ENCODE measurements at places on chromosomes 5 and 9. TPM values are rescaled to one million over a fixed set of nuclear protein-coding genes. Genes with fewer than 3 reads are reported as not detected.

The MOB3B gene
- total RNA-seq = 2.3 TPM

DNA sequence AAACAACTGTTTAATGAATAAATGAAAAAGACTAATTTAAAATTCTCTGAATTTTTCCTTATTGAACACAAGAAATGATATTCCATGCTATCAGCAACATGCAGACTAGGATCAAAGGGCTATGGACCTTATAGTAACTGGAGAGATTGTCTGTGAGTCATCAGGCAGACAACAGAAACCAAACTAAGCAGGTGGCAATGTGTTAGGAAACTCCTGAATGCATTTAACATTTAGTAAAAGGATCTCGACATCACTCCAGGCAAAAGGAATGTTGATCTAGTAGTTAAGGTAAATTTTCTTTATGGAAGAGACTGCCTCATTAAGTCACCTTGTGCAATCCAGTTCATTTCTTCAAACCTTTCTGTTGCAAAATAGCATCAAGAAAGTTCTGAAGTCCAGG lies 58.4 kb downstream of the ARL15 start:
- H3K27me3 ChIP-seq = no peaks in the 10 kb centered on the region
- no peaks in the 10 kb centered on the region for H3K36me3 ChIP-seq

DNA sequence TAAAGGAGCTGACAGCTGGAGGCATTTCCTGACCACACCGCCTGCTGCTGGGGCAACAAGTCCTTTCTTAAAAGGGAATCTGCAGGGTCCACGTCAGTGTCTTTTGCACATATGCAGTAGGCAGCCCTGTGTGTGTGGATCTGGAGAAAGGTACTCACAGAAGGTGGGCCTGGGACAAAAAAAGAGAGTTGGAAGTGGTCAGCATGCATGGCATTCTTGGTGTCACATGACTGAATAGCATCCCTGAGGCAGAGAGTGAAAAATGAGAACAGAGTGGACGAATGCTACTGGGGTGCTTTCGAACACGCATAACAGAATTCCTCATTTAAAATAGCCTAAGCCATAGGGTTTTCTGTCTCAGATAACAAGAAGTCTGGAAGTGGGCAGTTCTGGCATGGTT lies 47.0 kb downstream of the DNAJC21 start:
- H3K4me1 ChIP-seq = no peaks in the 10 kb centered on the region
- H3K27me3 ChIP-seq = no peaks in the 10 kb centered on the region
- no peaks in the 10 kb centered on the region for H3K36me3 ChIP-seq

GRCh38 chr5:172477466-172477865 lies 23.1 kb upstream of the SH3PXD2B start:
- H3K4me3 ChIP-seq = no peak overlapping the region
- DNase-seq = no peak
- no peaks in the 10 kb centered on the region for H3K36me3 ChIP-seq
- no peaks in the 10 kb centered on the region for H3K4me1 ChIP-seq

GRCh38 chr5:126851501-126852011 lies 74.6 kb downstream of the LMNB1 start:
- H3K4me3 ChIP-seq = no peak overlapping the region
- H3K36me3 ChIP-seq = no peaks in the 10 kb centered on the region
- H3K27me3 ChIP-seq = no peaks in the 10 kb centered on the region
- peaks cover 52% of the 10 kb centered on the region for H3K4me1 ChIP-seq
- peak overlapping the region; percentile 92 for H3K27ac ChIP-seq

DNA sequence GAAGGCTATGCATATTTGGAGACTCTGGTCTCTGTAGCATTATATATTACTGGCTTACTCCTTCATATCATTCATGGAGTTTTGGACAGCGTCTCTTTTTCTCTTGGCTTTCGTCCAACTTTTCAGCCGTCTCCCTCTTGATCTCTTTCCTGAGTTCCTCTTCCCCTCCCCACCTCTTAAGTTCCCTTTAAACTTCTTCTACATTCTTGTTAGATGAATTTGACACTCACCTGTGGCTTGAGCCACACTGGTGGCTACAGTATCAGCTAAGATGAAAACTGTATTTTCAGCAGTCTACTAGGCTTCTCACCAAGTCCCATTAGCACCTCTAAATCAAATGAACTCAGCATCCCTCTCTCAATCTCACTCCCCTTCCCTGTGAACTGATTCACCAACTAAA lies 128.1 kb downstream of the STARD4 start:
- DNase-seq = no peak
- H3K27ac ChIP-seq = no peak overlapping the region
- no peaks in the 10 kb centered on the region for H3K4me1 ChIP-seq
- H3K36me3 ChIP-seq = peaks cover 17% of the 10 kb centered on the region
- no peak overlapping the region for H3K4me3 ChIP-seq

DNA sequence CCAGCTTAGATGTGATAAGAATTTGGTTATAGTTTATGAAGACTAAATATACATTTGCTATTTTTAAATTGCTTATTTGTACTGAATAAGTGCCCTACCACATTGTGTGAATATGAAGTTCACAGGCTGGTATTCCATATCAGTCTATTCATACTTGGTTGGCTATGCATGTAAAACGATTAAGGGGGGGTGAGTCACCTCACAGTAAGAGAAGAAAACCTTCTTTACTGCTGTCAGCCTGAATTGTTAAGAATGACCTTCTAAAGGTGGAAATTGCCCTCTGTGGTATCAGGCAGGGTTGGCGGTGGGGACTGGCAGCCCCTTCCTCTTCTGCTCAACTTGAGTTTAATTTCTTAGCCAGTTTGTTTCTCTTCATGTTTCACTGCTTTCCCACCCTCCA lies 127.0 kb upstream of the RPS23 start:
- no peaks in the 10 kb centered on the region for H3K4me1 ChIP-seq
- H3K27ac ChIP-seq = no peak overlapping the region
- no peak overlapping the region for H3K4me3 ChIP-seq
- DNase-seq = no peak

DNA sequence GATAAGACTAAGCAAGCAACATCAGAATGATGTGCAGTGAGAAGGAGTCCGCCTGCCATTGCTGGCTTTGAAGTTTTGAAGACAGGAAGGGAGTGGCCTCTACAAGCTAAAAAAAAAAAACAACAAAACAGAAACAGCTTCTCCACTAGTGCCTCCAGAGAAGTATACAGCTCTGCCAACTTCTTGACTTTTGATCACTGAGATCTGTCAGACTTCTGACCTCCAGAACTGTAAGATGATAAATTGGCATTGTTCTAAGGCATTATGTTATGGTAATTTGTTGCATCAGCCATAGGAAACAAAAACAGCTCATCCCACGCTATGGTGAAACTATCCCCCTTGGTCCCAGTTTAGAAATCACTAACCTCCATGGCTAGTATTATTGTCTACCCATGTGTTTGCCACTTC lies 131.0 kb upstream of the VCAN start:
- H3K36me3 ChIP-seq = no peaks in the 10 kb centered on the region
- H3K27me3 ChIP-seq = no peaks in the 10 kb centered on the region
- H3K4me3 ChIP-seq = no peak overlapping the region
- peak overlapping the region; percentile 32 for H3K27ac ChIP-seq
- peaks cover 4% of the 10 kb centered on the region for H3K4me1 ChIP-seq

GRCh38 chr5:10856071-10856470 lies 95.0 kb upstream of the DAP start:
- no peaks in the 10 kb centered on the region for H3K4me1 ChIP-seq
- H3K36me3 ChIP-seq = no peaks in the 10 kb centered on the region
- no peak for DNase-seq
- no peak overlapping the region for H3K4me3 ChIP-seq
- H3K27ac ChIP-seq = no peak overlapping the region

The SEC16A gene
- total RNA-seq = 13.6 TPM

- no peaks in the 10 kb centered on the region for H3K27me3 ChIP-seq
- DNase-seq = no peak
- H3K36me3 ChIP-seq = peaks cover 22% of the 10 kb centered on the region
- H3K27ac ChIP-seq = no peak overlapping the region
- no peaks in the 10 kb centered on the region for H3K4me1 ChIP-seq
These were observed 27.1 kb downstream of the NKD2 start for GRCh38 chr5:1035421-1036405.

DNA sequence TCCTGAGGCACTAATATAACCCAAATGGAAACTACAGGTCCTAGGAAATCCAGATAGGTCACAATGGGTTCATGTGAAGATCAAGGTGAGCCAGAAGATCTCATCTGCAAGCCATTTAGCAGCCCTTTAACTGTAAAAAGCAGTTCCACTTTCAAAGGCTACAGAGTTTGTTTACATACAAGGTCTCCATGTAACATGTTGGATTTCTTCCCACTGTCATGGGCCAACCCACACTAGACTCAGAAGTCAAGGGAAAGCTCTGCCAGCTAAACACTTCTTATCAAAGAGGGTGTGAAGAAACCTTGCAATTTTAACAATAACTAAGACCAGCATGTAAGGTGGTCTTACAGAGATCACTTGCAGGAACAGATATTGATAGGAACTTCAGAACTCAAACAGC lies 3.8 kb upstream of the CTNNAL1 start:
- no peaks in the 10 kb centered on the region for H3K36me3 ChIP-seq
- H3K4me1 ChIP-seq = peaks cover 5% of the 10 kb centered on the region
- no peak overlapping the region for H3K27ac ChIP-seq
- no peak for DNase-seq

The OCLN gene
- total RNA-seq = 3.4 TPM

The PLPP7 gene
- total RNA-seq = 0.52 TPM

DNA sequence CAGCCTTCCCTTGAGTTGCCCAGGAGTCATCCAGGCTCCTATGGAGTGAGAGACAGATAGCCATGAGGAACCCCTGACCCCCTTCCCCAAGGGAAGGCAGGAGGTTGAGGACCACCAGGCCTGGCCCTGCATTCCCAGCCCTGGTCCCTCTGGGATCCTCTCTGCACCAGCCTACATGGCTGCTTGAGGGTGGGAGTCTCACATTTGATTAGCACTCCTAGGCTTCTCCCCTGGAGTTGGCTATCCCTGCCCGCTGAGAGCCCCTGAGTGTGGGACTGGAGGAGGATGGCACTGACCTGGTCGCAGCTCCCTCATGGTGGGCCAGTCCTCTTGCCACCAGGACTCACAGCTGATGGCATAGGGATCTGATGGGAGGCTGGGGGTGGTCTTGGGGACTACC lies 46.7 kb downstream of the SAR1B start:
- no peak overlapping the region for H3K27ac ChIP-seq
- no peaks in the 10 kb centered on the region for H3K36me3 ChIP-seq
- H3K27me3 ChIP-seq = no peaks in the 10 kb centered on the region

DNA sequence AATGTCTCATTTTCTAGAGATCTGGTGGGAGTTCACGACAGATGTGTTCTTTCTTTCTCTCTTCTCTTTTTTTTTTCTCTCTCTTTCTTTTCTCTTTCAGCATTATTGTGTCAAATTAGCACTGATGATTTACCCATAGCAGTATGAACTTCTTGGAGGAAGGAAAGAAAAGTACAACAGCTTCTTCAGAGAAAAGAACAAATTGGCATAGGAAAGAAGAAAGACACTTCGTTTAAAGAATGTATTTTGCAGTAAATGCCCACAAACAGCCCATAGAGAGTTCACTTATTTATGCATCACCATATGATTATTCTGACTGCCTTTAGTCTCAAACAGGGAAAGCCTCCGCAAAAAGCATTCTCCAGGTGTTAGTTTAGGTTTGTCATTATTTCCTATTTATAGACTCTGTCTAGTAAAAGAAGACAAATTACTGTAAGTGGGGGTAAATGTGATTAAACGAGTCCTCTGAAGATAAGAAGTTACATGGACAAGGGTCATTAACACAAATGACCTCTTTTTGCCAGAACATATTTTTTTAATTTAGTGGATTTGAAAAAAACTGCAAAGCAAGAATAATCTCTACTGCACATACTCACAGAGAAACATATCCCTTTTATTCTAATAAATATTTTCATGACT lies 68.0 kb downstream of the POU5F2 start:
- H3K4me1 ChIP-seq = no peaks in the 10 kb centered on the region
- no peak for DNase-seq
- H3K27ac ChIP-seq = no peak overlapping the region

DNA sequence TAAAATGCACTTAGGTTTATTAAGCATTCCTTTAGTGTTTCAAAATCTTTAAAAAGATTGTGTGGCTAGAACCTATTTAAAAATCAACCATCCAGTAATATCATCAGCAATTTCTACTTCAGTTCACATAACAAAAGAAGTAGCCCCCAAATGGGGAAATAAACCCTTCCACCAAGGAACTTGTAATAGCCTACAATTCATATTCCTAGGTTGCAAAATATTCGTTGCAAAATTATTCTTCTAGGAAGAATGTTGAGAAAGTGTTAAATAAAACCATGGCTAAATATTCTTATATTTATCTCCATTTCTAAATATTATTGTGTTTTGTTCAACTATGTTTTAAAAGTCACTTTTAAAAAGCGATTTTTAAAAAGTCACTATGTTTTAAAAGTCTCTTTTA lies 177.9 kb upstream of the PRLR start:
- H3K27me3 ChIP-seq = no peaks in the 10 kb centered on the region
- no peak for DNase-seq
- no peaks in the 10 kb centered on the region for H3K4me1 ChIP-seq
- H3K36me3 ChIP-seq = no peaks in the 10 kb centered on the region

GRCh38 chr5:81717860-81718259 lies 33.0 kb downstream of the SSBP2 start:
- no peaks in the 10 kb centered on the region for H3K27me3 ChIP-seq
- no peak for DNase-seq
- peaks cover 24% of the 10 kb centered on the region for H3K4me1 ChIP-seq
- H3K4me3 ChIP-seq = no peak overlapping the region

Data from thymus (tissue), 14 donors.